ENCODE measurements at places on chromosomes 2 and 18. TPM values are rescaled to one million over a fixed set of nuclear protein-coding genes. Genes with fewer than 3 reads are reported as not detected.

DNA sequence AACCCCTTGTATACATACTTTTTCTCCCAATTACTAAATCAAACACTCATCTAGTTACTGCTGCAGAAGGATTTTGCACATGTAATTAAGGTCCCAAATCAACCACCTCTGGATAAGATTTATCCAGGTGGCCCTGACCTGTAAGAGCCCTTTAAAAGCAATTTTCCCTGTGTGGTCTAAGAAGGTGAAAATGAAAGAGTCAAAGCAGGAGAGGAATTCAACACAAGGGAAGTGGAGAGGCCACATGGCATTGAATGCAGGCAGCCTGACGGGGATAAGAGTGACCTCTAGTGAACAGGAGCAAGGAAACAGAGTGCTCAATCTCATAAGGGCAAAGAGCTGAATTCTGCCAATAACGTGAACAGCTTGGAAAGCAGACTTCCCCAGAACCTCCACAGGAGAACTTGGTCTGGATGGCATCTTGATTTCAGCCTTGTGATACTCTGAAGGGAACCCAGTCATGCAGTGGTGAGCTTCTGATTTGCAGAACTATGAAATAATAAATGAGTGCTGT, 27.2 kb downstream of the PPP3R1 start:
- DNase-seq = peak; percentile 16

DNA sequence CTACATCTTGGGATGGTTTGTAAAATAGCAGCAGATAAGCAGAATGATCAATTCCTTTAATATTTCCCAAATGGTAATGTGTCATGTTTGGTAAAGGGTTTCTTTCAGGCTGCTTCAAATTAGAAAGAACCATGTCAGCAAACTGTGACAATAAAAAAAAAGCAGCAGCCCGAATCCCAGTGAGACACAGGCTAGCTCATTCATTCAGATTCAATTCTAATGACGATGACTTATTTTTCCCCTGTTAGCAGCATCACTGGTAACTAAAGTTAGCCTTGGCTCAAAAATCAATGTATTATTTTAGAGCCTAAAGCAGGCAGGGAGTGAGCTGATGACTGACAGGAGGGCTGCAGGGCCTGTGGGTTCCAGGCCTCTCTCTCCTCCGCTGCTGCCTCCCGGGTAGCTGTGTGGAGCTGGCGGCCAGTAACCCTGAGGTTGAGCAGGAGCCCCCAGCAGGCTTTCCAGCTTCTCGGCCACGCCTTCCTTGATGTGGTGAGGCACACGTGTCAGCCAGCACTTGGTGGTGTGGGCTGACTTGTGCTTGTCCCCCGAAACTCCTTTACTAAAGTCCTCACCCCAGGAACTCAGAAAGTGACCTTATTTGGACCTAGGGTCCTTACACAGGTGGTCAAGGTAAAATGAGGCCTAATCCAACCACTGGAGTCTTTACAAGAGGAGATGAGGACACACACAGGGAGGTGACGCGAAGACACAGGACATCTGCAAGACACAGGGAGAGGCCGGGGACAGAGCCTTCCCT, 120.5 kb upstream of the HS6ST1 start:
- DNase-seq = no peak

- no peak for DNase-seq
Observed at GRCh38 chr2:139427164-139427563, 647.0 kb upstream of the NXPH2 start.

- DNase-seq = peak; percentile 32
Observed at GRCh38 chr2:231717281-231718171, 9.2 kb downstream of the PTMA start.

DNA sequence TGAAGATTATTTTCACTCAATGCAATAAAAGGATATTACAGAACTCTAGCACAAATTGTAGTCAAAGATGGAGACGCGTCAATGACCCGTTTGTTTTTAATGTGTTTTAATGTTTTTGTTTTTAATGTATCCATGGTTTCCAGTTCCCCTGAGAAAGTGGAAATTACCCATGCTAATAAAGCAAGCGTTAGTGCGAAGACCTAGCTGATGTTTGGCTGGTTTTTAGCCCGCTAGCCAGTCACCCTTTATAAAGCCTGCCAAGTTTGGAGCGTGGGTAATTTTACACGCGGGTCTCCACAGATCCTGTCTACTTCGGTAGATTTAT, 430 bp upstream of the CHMP1B start:
- DNase-seq = no peak

GRCh38 chr2:159976527-159977160, 85.8 kb downstream of the PLA2R1 start:
- no peak for DNase-seq

- no peak for DNase-seq
Observed at GRCh38 chr2:206968134-206969086, 29.1 kb downstream of the CPO start.

- no peak for DNase-seq
Observed at GRCh38 chr18:75915941-75916623, 488.6 kb upstream of the SMIM21 start.

DNA sequence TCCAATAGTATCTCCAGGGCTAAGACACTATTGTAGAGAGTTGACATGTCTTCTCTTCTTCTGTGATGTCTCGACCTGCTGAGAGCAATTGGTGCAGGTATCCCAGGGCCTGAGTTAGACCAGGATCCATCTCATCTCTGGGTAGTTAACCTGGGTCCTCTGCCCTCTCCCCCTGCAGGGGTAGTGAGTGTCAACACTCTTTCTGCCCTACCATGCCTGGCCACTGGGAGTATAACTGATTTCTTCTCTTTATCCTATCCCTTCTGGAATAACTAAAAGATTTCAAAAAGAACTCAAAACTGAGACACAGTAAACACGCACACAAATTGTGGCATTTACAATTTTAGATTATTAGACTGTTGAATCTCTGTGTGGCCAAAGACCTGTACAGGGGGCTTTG, 20.8 kb upstream of the SIX3 start:
- no peak for DNase-seq

- peak; percentile 50 for DNase-seq
Observed at GRCh38 chr2:76197842-76198448, 487.2 kb upstream of the GCFC2 start.

DNA sequence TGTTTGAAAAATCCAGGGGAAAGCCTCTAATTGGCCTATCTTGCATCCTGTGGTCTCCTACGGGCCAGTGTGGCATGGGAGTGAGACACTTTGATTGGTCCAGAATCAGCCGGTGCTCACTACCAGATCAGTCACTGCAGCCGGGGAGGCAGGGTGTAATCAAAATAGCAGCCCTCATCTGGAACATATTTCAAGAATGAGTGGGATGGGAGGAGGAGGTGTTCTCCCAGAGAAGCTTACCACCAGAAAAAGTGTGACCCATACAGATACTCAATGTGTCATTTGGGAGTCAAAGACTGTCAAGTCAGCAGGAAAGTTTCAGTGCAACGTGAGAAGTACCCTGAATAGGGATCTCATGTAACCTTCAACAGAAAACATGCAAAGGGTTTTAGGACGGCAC, 393.9 kb upstream of the SLC14A2 start:
- no peak for DNase-seq

GRCh38 chr2:119862127-119862889, 102.6 kb downstream of the PTPN4 start:
- DNase-seq = no peak

DNA sequence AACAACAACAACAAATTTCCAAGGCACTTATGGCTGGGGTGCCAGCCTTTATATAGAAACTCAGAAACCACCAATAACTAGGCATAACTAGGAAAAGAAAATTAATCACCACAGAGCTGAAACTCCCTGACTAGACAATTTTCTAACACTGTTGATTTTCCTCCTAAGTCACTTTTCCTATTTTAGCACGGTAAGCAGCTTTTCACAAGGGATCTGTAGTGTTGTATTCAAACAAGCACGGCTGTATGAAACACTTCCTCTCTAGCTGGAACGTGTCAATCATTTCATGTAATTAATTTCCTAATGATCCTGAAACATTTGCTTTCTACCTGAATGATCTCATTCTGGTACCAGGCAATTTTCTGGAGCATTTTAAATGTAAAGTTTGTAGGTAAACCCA, 645.0 kb downstream of the IRS1 start:
- no peak for DNase-seq

- DNase-seq = no peak
Observed at GRCh38 chr18:57258131-57258777, 94.1 kb upstream of the ST8SIA3 start.

DNA sequence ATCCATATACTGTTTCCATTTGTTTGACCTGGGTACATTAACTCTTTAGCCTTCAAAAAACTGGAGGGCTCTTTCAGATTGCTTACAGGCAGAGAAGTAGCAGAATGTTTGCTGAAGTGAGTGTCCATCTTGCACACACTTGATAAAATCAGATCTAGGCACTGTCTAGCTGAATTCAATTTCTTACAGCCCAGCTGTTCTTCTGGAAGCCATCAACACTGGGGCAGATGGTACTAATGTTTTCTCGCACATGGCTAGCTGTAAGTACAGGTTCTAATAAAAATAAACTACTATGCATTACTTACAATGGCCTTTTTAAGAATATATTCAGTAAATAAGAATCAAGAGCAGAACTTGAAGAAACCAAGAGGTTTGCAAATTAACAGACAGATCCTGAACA, 175.9 kb downstream of the NBAS start:
- no peak for DNase-seq

GRCh38 chr2:39405364-39405763, 31.7 kb downstream of the MAP4K3 start:
- no peak for DNase-seq

- DNase-seq = no peak
Observed at GRCh38 chr2:50987616-50988313, 44.2 kb downstream of the NRXN1 start.

DNA sequence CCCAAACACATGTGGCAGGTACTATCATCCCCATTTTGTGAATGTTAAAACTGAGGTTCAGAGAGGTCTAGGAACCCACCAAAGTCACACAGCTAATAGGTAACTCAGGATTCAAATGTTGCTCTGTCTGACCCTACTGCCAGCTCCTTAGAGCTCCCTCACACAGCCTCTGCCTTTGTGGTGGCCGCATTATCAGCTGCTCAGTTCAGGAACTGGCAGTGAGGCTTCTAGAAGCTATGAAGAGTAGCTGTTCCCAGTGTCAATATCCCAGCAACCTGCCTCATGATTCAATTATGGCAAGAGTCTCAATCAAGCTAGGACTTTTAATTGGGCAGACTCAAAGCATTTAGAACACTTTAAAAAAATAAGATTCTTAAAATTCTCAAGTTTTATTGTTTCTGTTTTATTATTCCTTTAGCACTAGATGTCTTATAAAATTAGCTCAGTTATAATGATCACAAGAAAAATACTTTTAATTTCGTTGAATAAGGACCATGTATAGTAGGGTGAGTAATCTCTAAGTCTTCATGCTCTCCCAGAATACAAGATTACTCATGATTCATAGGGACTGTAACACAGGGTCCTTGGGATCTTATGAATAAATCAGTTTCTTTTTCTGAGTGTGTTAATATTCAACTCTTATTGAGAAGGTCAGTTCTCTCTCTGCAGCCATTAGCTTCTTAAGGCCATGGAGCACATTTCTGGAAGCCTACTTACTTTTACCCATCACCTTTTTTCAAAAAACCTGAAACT, 342.7 kb downstream of the RND3 start:
- no peak for DNase-seq

- no peak for DNase-seq
Observed at GRCh38 chr2:61436092-61436491, 34.8 kb downstream of the USP34 start.

GRCh38 chr2:189010536-189010935, 36.4 kb downstream of the COL3A1 start:
- DNase-seq = no peak

DNA sequence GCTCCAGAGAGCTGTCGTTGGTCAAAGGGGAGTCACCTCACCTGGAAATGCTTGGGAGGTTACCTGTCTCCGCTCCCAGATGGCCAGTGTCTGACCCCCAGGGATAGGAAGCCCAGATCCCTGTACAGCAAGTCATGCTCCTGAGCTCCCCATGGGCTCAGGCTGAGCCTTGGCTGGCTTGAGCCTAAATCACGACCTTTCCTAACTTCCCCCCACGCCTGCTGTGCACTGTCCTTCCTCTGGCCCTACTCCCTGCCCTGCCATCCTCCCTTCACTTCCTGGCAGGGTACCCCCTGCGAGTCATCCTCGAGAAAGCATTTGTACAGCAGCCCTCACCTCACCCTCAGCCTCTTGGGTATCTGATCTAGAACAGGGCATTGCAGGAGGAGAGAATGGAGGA, 9.2 kb upstream of the HDAC4 start:
- DNase-seq = no peak

- DNase-seq = no peak
Observed at GRCh38 chr2:81389203-81389602, 1084.7 kb upstream of the LRRTM1 start.

DNA sequence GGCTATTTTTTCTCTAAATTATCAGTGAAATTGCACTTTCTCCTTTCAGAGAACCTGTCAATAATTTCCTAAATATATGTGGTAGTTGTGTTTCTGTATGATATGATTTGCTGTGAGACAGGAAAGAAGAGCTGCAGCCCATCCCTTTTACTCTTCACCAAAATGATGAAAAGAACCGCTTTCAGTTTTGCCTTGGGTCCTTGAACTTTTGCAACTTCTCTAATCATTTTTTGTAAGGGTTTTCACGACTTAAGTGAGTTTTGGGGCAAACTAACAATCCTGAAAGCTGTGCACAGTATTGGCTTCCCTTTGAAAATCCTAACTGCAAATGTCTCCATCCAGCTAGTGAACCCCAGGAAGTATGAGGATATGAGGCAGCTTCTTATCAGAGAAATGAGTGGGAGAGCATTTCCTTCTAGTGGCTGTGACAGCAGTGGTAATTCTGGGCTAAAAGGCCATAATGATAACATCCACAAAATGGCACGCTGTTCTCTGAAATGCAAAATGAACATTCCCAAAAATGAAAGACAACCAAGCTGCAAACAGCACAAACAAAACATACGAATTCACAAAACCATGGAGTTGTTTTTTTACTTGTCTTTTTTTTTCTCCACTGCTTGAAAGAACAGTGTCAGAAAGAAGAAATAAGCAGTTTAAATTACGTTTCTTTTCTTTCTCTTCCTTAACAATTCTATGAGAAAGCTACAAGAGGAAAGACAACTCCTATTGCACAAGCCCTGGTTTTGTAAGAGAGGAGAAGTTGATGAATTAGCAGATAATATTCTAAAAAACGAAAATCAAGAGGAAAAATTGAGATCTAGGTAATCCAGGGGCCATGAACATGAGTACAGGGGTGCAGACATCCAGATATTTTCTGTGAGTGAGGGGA, 1291.6 kb upstream of the ZEB2 start:
- DNase-seq = no peak

C2orf74 gene
- 7.1 TPM for total RNA-seq

CRYGC gene
- not detected for total RNA-seq

CPLX4 gene
- not detected for total RNA-seq

MBD1 gene
- 91.6 TPM for total RNA-seq

RRM2 gene
- total RNA-seq = 540 TPM

NXPH2 gene
- total RNA-seq = not detected

PPP1R7 gene
- total RNA-seq = 110 TPM

MRO gene
- not detected for total RNA-seq

IGFBP5 gene
- total RNA-seq = not detected

IL36A gene
- not detected for total RNA-seq

NEB gene
- total RNA-seq = 0.48 TPM

RAX gene
- not detected for total RNA-seq

VWA3B gene
- not detected for total RNA-seq

FBXO15 gene
- 0.54 TPM for total RNA-seq

RGPD5 gene
- 8.1 TPM for total RNA-seq

Data from activated CD4-positive, alpha-beta T cell treated with anti-CD3 and anti-CD28 coated beads, Interleukin-2, amount 10 ng/mL, durations not matched to agents 7 days and 5 days (primary cell).